Activated CD4-positive, alpha-beta memory T cell treated with anti-CD3 and anti-CD28 coated beads for 36 hours (primary cell): ENCODE measurements at places on chromosomes 6 and 20. TPM values are rescaled to one million over a fixed set of nuclear protein-coding genes. Genes with fewer than 3 reads are reported as not detected.
A peak's percentile ranks its signal among the peaks of the same experiment; 100 is the strongest.

DNA sequence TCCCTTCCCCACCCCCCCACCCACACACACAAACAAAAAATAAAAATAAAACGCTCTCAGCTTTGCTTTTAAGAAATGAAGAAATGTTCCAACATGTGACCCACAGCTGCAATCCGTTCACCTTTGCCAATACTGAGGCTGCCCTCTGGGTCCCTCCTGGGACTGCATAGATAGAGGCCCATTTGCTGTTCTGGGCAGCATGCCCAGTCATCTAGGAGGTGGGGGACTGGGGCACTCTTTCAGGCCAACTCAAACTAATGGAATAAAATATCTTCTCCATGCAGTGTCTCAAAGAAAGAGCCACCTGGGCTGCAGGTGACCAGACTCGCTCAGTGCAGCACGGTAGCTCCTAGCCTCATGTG lies 79.9 kb downstream of the SLC22A3 start:
- no peak for DNase-seq
- H3K27ac ChIP-seq = no peak overlapping the region
- peaks cover 13% of the 10 kb centered on the region for H3K4me1 ChIP-seq
- H3K27me3 ChIP-seq = peaks cover 28% of the 10 kb centered on the region

- H3K4me1 ChIP-seq = peaks cover 13% of the 10 kb centered on the region
- H3K27me3 ChIP-seq = no peaks in the 10 kb centered on the region
Measured at GRCh38 chr6:149723771-149724417, 6.0 kb upstream of the LATS1 start.

GRCh38 chr6:159112714-159113113 lies 56.5 kb upstream of the FNDC1 start:
- peaks cover 31% of the 10 kb centered on the region for H3K4me1 ChIP-seq
- H3K27me3 ChIP-seq = no peaks in the 10 kb centered on the region
- no peak overlapping the region for H3K4me3 ChIP-seq
- no peaks in the 10 kb centered on the region for H3K36me3 ChIP-seq

DNA sequence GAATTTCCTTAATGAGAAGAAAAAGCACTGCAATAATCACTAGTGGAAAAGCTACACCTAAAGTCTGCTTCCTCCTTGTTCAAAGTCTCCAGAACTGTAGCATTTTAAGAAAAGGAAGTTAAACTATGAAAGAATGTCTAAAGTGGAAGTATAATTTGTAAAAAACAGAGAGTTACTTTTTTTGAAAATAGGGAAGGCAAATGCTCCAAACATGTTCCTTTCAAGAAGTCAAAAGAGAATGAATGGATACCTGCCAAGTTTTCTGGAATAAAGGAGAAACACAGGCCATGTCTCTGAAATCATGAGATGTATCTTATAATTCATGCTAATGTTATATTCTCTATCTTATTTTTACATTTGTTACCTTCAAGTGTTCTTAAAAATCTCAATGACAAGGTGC lies 60.7 kb upstream of the ADGRG6 start:
- H3K4me1 ChIP-seq = no peaks in the 10 kb centered on the region
- DNase-seq = no peak
- no peak overlapping the region for H3K4me3 ChIP-seq
- H3K27ac ChIP-seq = no peak overlapping the region

MCHR2 gene
- total RNA-seq = not detected

- H3K27ac ChIP-seq = no peak overlapping the region
- H3K36me3 ChIP-seq = no peaks in the 10 kb centered on the region
- H3K27me3 ChIP-seq = no peaks in the 10 kb centered on the region
- H3K4me3 ChIP-seq = no peak overlapping the region
- no peak for DNase-seq
Measured at GRCh38 chr20:58202044-58202443, 26.4 kb downstream of the ANKRD60 start.

DNA sequence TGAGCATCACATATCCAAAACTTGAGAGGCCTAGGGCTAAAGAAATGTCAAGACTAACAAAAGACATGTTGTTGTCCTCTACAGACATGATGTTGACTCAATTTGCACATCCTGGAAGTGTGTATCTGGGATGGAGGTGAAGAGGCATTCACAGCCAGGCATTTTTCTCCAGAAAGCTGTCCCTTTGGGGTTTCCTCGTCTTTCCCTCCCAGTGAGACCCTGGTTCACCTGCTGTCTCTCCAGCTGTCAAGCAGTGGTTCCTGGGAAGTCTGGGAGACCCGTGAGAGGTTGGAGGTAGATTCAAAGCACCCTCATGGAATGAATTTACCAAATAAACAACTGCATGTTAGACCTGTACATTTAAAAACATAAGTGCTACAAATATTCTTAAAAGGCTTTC lies 32.1 kb downstream of the BACH2 start:
- no peak overlapping the region for H3K4me3 ChIP-seq
- H3K27me3 ChIP-seq = no peaks in the 10 kb centered on the region
- H3K27ac ChIP-seq = no peak overlapping the region
- H3K4me1 ChIP-seq = peaks cover 93% of the 10 kb centered on the region
- DNase-seq = no peak

DNA sequence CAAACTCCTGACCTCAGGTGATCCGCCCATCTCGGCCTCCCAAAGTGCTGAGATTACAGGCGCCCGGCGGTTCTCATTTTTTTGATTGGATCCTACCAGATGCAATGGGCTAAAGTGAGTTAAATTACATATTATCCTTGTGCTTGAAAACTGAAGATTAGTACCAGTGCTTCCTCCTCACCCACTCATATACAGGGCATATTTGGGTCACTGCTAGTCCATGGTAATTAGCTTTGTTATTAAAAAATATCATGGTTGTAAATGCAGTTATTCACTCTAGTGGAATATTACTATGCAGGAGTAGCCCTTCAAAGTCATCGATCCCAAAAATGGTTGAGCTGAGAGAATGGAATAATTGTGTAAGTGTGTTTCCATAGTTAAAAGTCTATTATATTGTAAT lies 26.5 kb downstream of the ZNF292 start:
- H3K27me3 ChIP-seq = no peaks in the 10 kb centered on the region
- no peak for DNase-seq
- H3K27ac ChIP-seq = peak overlapping the region; percentile 84

FAM83C gene
- total RNA-seq = not detected

GRCh38 chr20:50138479-50139393 lies 14.8 kb downstream of the PEDS1 start:
- no peak overlapping the region for H3K4me3 ChIP-seq
- H3K36me3 ChIP-seq = peaks cover 27% of the 10 kb centered on the region
- no peak for DNase-seq
- no peak overlapping the region for H3K27ac ChIP-seq
- no peaks in the 10 kb centered on the region for H3K27me3 ChIP-seq

DNA sequence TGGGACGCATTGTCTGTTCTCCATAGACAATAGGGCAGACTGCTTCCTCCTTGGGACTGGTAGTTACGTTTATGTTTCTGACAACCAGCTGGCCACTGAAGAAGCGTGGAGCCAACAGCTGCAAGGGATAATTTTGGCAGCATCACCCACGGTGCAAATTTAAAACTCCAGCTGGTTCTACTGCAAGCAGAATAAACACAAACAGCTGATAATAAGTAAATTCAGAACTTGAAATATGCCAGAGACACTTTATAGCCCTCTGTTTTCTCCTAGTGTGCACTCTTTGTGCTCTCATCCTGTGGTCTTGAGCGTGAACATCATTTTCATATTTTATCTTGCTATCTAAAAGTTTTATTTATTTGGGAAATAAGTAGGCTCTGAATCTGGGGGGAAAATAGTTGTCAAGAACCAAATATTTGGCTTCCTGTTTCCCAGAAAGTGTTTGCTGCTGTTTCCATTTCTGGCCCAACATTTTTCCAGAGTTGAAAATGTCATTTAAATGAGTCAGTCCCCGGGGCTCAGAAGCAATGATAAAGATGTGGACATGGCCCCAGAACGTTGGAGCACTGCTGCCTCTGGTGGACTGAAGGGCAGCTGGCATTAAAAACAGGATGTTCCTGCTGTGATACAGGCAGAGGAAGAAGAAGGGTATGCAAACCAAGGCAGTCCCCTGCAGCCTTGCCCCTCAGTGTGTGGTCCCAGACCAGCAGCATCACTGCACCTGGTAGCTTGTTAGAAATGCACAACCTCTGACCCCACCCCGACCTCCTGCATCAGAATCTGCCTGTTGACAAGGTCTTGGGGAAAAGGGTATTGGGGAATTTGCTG lies 12.5 kb upstream of the THBD start:
- H3K27ac ChIP-seq = no peak overlapping the region
- peaks cover 7% of the 10 kb centered on the region for H3K27me3 ChIP-seq
- DNase-seq = no peak
- no peaks in the 10 kb centered on the region for H3K4me1 ChIP-seq
- H3K4me3 ChIP-seq = no peak overlapping the region
- H3K36me3 ChIP-seq = no peaks in the 10 kb centered on the region

DNA sequence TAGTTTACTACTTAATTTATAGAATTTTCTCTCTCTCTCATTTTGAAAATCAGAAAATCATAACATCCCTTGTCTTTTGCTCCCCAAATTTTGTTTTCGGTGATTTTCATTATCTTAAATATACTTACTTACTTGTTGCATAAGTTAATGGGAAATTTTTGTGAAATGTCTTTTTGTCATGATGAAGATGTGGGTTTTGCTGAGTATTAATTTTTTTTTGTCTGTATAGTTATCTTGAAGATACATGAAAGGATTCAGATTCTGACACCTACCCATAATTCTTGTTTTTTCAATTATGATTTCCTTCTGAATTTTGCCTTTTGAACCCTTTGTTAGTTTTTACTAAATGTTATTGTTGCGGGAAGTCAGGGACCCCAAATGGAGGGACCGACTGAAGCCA lies 817.9 kb downstream of the EYS start:
- no peak for DNase-seq
- H3K4me3 ChIP-seq = no peak overlapping the region
- no peaks in the 10 kb centered on the region for H3K27me3 ChIP-seq
- no peaks in the 10 kb centered on the region for H3K36me3 ChIP-seq
- no peak overlapping the region for H3K27ac ChIP-seq
- no peaks in the 10 kb centered on the region for H3K4me1 ChIP-seq
